ENCODE measurements at places on chromosomes 4 and X.

- DNase-seq, result no peak
These were observed 52.1 kb downstream of the CT47B1 start for GRCh38 chrX:120823556-120823955.

DNA sequence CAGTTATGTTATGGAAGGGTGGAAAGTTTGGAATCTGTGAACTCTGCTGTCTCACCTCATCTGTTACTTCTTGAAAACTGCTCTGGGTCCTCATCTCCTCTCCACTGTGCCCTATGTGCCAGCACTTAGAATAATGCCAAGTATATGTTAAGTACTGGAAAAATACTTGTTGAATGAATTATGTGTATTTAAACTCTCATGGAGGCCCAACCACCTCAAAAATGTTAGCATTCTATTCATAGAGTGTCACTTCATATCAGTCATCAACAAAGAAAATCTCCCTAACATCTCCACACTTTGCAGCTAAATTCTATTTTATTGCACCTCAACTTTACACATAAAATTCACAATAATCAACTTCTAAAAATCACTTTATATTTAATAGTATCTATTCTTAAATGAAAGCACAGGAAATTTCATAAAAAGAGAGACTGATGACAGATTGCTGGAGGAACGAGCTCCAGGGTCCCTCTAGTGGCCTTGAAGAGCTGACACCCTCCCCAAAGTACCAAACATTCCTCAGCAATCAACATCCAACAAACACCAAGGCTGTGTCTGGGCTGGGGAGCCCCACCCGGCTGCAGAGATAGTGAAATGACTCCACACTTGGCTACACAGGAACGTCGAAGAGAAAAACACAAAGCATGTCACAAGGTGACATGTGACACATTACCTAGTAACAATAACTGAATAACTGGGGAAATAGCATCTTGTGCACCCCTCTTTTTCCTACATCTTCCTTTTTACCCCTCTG is 45.8 kb downstream of the SLC39A8 start:
- DNase-seq, result no peak

GRCh38 chrX:36856849-36857248 is 151.3 kb upstream of the FAM47C start:
- no peak for DNase-seq

DNA sequence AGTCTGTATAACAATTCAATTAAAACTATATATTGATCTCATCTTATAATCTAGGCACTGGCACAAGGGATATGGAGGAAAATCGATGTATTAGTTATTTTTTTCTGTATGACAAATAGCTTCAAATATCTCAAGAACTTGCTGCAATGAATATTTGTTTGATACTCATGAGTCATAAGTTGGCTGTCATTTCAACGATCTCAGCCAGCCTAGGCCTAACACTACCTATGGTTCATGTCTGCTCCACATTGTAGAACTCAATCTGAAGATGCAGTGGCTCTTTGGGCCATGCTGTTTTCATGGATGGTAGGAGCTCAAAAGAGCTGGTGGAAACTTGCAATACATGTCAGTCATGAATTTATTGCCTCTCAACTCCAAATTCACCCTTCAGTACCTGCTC is 44.7 kb downstream of the MAGEB17 start:
- no peak for DNase-seq

GRCh38 chrX:134023851-134024281 is 38.5 kb upstream of the GPC3 start:
- DNase-seq, result no peak

DNA sequence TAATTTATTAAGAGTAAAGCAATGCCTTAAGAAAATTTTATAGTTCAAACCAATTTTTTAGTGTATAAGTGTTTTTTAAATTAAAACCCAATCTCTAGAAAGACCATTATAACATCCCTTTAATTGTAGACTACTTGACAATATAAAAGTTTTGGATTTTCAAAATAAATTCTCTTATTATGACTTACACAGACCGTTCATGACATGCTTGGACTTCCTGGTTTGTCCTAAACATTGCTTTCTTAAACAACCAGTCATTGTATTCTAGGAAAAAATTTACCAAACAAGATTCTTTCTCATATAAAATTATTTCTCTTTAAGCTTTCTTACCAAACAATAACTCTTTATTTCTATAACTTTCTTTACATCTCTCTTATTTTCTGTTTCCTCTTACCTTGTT is 49.0 kb upstream of the CXorf51A start:
- DNase-seq, result no peak

GRCh38 chr4:73275318-73275654 is 16.7 kb upstream of the ANKRD17 start:
- no peak for DNase-seq

- DNase-seq, result no peak
These were observed 20.4 kb upstream of the GDPD2 start for GRCh38 chrX:70402721-70403120.
